ENCODE measurements at places on chromosomes 2 and 18.
A peak's percentile ranks its signal among the peaks of the same experiment; 100 is the strongest.

DNA sequence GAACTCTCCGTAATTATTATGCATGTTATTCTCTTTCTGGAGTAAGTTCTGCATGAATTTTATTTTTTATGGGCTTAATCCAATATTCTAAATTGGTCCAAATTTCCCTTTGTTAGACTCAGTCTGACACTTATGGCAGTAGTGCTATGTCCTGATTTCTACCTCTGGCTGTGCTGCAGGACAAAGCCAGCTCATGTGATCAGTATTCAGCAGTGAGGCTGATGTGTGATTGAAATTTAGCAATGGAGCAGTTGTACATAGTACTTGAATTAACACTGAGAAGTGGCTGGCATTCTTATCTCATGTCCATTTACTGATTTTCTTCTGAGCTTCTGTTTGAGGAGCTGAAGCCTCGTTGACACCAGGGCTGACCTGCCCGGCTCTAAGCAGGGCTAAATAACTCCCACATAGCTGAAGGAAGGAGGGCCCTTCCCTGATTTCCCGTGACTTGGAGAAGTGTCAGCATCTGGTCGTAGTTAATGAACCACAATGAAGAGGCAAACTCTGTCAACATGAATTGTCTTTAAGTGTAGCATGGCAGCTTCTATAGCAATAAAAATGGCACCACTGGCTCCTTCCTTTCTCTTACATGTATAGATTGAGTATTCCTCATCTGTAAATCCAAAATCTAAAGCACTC is 159.0 kb upstream of the RASGRP3 start:
- H3K36me3 ChIP-seq = no peaks in the 10 kb centered on the region
- H3K4me3 ChIP-seq = no peak overlapping the region
- DNase-seq = no peak
- no peak overlapping the region for H3K27ac ChIP-seq

DNA sequence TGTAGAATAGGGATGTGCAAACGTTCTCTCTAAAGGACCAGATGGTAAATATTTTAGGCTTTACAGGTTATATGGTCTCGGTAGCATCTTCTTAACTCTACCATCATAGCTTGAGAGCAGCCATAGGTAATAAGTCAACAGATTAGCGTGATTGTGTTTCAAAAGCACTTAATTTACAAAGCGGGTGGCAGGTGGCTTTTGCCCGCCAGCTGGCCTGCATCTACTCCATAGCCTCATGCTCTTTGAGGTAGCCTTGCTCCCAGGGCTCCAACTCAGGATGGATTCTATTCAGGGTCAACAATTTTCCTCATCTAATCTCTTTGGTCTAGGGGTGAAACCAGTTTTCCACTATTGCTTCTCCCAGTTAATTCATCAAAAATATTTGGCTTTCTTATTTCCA is 5.0 kb upstream of the ATP9B start:
- H3K4me1 ChIP-seq = no peaks in the 10 kb centered on the region
- H3K27me3 ChIP-seq = no peaks in the 10 kb centered on the region
- H3K4me3 ChIP-seq = no peak overlapping the region
- H3K27ac ChIP-seq = no peak overlapping the region

DNA sequence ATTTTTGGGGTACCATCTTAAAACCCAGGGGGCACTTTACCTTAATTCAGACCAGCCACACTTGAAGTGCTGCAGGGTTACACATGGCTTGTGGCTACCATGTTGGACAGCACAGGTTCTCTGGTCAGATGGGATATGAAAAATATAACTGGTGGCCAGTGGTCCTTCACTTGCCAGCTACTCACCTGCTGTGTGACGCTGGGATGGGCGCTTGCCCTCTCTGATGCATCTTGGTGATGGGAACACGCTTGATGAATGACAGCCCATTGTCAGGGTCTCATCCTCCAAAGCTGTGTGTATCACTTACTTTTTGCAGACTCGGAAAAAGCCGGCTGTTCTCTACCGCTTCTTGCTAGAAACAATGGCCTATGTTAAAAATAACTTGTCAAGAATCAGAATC is 22.5 kb downstream of the HJURP start:
- H3K36me3 ChIP-seq = no peaks in the 10 kb centered on the region
- H3K27me3 ChIP-seq = no peaks in the 10 kb centered on the region
- no peak overlapping the region for H3K4me3 ChIP-seq
- no peak overlapping the region for H3K27ac ChIP-seq
- no peaks in the 10 kb centered on the region for H3K4me1 ChIP-seq

GRCh38 chr18:11981543-11982366 is 448 bp downstream of the IMPA2 start:
- peaks cover 29% of the 10 kb centered on the region for H3K4me1 ChIP-seq
- no peaks in the 10 kb centered on the region for H3K27me3 ChIP-seq
- H3K27ac ChIP-seq = peak overlapping the region; percentile 86
- H3K4me3 ChIP-seq = peak overlapping the region; percentile 76

- H3K4me3 ChIP-seq = no peak overlapping the region
- no peak for DNase-seq
- no peak overlapping the region for H3K27ac ChIP-seq
- H3K4me1 ChIP-seq = no peaks in the 10 kb centered on the region
- no peaks in the 10 kb centered on the region for H3K27me3 ChIP-seq
- peaks cover 22% of the 10 kb centered on the region for H3K36me3 ChIP-seq
These were observed 112.3 kb downstream of the GALNT1 start for GRCh38 chr18:35693829-35694228.

GRCh38 chr2:64607381-64608304 is 46.1 kb downstream of the SERTAD2 start:
- H3K36me3 ChIP-seq = no peaks in the 10 kb centered on the region
- no peak overlapping the region for H3K27ac ChIP-seq
- H3K4me1 ChIP-seq = peaks cover 11% of the 10 kb centered on the region
- DNase-seq = no peak
- no peaks in the 10 kb centered on the region for H3K27me3 ChIP-seq
- no peak overlapping the region for H3K4me3 ChIP-seq

Data from upper lobe of right lung (tissue), 1 donor.